Stimulated activated CD4-positive, alpha-beta T cell treated with anti-CD3 and anti-CD28 coated beads, Interleukin-2, amount 100 ng/mL, for 48 hours (primary cell): ENCODE measurements at places on chromosomes 7 and 10.

GRCh38 chr10:73956476-73957359 is 41.2 kb upstream of the VCL start:
- no peak for DNase-seq

DNA sequence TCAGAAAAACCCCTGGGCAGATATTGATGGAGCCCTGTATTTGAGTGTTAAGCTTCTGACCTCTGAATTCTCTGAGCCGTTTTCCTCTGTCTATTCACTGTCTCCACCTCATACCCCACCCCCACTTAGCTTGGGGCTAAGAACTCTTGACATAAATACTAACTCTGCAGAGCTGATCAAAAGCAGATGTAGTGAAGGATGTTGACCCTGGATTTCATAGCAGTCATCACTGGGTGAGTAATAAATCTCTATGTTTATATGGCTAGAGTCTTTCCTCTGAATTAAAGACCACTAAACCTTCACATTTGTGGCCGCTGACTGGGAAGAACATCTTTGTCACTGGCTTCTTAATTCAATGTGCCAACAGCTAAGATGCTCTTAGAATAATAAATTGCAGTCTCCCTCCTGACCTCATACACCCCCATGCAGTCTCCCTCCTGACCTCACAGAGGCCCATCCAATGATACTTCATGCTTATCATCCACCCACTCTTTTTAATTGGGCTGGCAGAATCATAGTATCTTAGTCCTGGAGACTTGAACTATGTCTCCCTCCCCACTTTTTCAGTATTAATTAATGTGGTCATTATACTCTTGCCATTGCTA is 78.0 kb upstream of the MACROH2A2 start:
- DNase-seq: no peak

GRCh38 chr7:81852701-81853100 is 82.9 kb upstream of the HGF start:
- DNase-seq: no peak

GRCh38 chr7:96669812-96670211 is 39.8 kb downstream of the SEM1 start:
- DNase-seq: no peak

GRCh38 chr7:22879280-22879679 is 56.6 kb upstream of the TOMM7 start:
- DNase-seq: no peak
